Right atrium auricular region (tissue), 2 donors: ENCODE measurements at places on chromosomes 5 and 9. TPM values are rescaled to one million over a fixed set of nuclear protein-coding genes. Genes with fewer than 3 reads are reported as not detected.
A peak's percentile ranks its signal among the peaks of the same experiment; 100 is the strongest.

CNTNAP3B gene
- total RNA-seq, result 19.7 TPM

GRCh38 chr9:91360551-91361290 lies 997 bp downstream of the AUH start:
- no peak for DNase-seq

CDC20B gene
- not detected for total RNA-seq

- no peak for DNase-seq
Observed at GRCh38 chr5:5544094-5544663, 121.7 kb downstream of the ICE1 start.

DNA sequence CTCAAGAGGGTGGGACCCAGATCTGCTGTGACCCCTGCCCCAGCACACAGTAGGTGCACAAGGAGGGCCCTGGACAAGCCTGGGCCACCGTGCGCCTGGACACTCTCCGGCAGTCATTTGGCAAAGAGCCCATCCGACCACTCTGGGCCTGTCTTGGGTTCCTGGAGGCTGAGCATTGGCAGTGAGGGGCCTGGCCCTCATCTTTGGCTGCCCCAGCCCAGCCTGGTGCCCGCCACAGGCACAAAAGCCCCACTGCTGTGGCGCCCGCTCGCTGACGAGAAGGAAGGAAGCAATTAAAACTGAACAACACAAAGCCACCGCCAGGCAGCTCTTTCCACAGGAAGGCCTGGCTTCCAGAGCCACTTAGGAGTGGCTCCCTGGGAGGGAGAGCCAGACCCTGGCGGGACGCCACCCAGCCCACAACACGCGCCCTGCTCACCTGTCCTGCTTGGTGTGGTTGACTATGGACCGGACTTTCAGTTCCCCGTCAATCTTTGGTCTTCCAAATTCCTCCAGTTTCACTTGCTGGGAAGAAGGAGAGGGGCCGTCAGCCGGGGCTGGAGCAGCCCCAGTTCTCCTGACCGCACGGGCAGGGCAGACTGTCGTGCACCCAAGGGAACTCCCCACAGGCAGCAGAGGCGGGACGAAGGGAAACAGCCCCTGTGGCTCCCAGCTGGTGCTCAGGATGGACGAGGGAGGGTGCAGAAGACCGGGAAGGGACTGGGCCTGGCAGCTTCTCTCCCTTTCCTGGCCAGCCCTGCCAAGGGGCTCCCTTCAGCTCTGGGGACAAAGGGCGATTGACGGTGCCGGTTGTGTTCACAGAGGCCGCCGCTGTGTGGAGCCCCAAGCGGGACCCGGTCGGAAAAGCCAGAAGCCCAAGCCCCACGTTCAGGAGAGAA lies 50.9 kb upstream of the SARDH start:
- no peak for DNase-seq

TNPO1 gene
- total RNA-seq, result 62.4 TPM

BRINP1 gene
- total RNA-seq, result 2.0 TPM

GRCh38 chr5:176414704-176415103 lies 1.6 kb downstream of the CLTB start:
- no peak for DNase-seq

KCNN2 gene
- total RNA-seq, result 22.4 TPM

- DNase-seq, result no peak
Observed at GRCh38 chr9:36873247-36873875, 160.7 kb downstream of the PAX5 start.

- DNase-seq, result no peak
Observed at GRCh38 chr9:127660886-127661741, 45.7 kb upstream of the CFAP157 start.

DNA sequence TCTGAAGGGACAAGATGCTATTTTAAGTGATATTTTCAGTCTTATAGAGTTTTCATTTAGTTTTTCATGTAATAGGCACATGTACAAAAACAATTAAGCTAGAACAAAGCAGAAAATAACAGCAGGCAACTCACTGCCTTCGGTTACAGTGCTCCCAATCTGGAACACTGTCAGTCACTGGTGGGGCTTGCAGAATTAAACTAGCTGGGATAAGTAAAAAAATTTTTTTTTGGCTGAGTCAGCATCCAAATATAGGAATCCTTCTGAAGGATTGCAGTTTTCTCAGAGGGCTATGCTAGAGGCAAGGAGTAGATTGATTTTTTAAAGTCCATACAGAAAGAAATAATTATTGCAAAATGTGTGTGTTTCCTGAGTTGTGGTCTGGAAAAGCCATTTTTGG lies 250.2 kb upstream of the RFX3 start:
- no peak for DNase-seq

GRCh38 chr5:72994578-72994977 lies 38.7 kb downstream of the FCHO2 start:
- DNase-seq, result no peak

- DNase-seq, result no peak
Observed at GRCh38 chr5:55850839-55851674, at the start of gene IL31RA. TSS of gene IL31RA (plus strand) at chr5:55851357. CDS start at chr5:55851571, 214 bp downstream.

ARHGEF37 gene
- total RNA-seq, result 11.0 TPM

GRCh38 chr9:92911511-92912475 lies 34.0 kb upstream of the ZNF484 start:
- DNase-seq, result no peak

DNA sequence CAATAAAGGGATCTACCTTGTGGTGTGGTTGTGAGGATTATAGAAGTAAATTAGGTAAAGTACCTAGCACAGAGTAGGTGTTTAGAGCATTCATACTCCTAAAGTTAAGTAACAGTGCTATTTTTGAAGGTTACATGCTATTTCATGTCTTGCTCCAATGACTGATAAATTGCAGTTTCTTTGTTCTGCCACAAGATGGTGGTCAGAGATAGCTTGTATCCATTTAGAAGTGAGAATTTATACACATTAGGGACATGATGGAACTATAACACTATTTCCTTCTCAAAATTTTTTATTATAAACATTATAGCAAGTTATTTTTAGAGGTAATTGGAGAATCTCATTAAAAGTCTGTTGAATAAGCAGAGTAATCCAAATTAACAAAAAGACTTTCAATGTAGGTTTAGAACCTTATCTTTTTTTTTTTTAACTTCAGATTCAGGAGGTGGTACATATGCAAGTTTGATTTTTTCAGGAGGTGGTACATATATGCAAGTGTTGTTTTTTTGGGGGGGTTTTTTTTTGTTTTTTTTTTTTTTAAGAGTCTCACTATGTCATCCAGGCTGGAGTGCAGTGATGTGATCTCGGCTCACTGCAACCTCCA lies 17.1 kb downstream of the MTREX start:
- no peak for DNase-seq

DNA sequence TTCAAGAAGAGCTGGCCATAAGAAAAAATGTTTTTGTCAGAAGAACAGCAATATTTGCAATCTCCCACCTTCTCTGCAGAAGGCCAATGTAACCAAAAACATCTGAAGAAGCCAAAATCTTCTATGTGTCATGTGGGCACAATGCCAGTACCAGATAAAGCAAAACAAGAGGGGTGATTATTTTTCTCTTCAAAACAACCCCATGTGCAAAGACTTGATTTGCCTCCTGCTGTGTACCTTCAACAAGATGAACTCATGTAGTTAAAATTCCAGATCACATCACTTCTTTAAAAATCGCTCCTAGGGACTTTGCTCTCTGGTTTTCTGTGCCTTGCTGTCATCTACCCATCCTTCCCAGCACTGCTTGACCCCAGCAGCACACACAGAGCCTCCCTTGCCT lies 134.0 kb upstream of the MAP3K1 start:
- DNase-seq, result no peak

DNA sequence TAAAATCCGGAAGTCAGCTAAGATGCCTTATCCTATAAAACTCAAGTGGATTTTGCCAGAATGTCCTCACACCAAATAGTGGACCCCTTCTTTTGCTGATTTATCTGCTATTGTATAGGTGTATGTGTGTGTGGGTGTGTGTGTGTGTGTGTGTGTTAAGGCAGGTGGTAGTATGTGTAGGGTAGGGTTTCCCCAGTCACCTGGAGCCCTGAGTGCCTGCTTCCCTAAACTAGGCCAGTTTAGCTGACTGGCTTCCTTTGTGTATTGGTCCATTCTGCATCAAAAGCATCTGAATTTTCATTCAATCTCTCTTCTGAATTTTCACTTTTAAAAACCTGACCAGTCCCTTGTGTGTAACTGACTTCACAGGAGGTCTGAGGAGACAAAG lies 42.2 kb upstream of the LCP2 start:
- DNase-seq, result no peak

DNA sequence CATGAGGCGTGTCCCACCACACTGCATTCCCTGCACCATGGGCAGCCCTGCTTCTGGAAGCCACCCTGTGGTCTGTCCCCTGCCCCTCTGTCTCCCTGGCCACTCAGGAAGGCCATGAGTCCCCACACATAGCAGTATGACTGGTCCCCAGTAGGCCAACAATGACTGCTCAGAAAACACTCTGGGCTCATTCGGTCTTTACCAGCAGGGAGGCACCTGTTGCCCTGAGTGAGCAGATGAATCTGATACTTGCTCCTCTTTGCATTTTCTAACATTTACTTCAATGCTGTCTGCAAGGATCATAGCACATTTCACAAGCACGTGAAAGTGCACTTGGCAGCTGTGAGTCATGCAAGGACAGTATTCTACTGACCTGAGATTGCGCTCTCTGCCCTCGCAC lies 365.4 kb upstream of the IRX1 start:
- DNase-seq, result no peak

GRCh38 chr5:146048994-146049703 lies 56.2 kb downstream of the PLAC8L1 start:
- no peak for DNase-seq

GRCh38 chr9:103458826-103459225 lies 463.7 kb downstream of the CYLC2 start:
- no peak for DNase-seq

DNA sequence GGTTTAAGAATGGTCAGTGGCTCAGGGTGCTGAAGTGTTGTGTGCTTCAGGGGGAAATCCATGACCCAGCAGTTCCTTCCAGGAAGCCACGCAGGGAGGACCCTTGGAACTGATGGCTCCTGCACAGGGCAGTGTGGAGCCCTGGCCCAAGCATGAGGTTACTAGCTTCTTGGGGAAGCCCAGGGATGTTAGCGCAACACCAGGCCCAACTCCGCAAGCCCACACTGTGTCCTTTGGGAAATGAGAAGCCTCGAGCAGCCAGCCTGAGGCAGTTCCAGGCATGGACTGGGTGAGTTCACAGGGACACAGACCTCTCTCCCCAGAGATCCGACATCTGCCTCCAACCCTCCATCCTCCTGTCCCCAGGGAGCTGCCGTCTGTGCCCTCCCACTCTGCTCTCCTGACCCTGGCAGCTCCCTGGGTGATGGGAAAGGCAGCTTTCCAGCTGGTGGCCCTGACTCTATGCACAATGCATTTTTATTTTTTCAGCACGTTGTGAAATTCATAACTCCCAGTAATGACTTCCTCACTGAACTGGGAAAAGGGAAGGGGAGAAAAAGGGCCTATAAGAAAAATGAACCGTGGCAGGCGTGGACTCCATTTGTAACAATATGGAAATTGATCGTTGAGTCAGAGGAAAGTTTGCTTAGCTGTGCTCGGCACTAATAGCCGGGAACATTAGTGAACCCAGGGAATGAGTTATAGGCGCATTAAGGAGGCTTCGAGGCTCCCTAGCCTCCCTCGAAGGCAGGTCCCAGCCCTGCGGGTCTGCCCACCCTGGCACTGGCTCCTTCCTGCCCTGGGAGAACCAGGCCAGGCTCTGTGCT lies 34.1 kb downstream of the LMX1B start:
- no peak for DNase-seq

GRCh38 chr9:35407846-35408245 lies 82.1 kb upstream of the RUSC2 start:
- DNase-seq, result no peak

DNA sequence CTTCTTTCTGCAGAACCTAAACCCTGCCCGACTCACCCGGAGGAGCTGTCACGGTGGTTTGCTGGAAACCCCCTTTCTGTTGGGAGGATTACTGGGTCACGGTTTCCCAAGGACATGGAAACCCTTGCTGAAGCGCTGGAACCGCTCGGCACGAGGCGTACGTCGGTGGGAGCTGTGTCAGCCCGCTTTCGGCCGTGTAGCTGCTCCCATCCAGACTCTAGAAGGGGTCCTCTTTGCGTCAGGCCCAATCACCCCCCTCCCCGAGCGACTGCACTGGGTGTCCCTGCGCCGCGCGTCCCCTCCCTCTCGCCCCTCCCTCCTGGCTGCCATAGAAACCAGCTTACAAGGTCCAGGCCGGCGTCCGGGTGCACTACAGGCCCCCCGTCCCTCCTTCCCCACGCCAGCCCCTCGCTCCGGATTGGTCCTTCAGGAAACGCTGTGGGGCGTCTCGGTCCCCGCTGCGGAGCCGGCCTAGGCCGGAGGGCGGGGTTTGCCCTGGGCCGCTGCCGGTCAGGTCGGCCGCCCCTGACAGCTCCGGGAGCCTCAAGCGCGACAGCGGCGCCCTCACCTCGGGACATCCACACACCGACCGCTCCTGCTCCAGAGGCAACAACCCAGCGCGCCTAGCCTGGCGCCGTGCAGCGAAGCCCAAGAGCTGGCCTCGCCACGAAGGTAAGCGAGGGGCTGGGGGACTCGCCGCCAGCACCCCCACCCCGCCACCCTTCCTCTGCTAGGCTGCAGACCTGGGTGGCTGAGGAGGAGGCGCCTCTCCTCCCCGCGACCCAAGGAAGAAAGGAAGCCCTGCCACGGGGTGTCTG lies at the start of gene NIM1K:
TSS of gene NIM1K (plus strand) at position 486 of the 818 bp plus-strand sequence. CDS start 53,551 bp downstream, outside the sequence.
- DNase-seq, result peak; percentile 64

RASGEF1C gene
- total RNA-seq, result 0.67 TPM

DNA sequence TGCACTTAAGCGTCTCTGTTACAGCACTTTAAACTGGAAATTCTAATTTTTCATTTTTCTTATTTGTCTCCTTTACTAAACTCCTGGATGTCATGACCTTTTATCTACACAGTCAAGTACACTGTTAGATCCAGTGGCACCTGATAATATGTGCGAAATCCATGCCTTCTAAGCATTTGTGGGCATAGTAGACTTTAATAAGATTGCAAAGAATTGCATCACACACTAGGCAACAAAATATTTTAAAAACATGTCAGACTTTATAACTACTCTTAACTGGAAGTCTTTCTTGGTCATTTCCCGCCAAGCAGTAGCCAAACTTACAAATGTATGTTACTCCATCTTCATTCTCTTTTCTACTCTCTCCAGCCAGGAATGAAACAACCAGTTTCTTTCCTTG lies 5.0 kb upstream of the SPINK1 start:
- no peak for DNase-seq

CDKN2A gene
- 1.3 TPM for total RNA-seq

- DNase-seq, result no peak
Observed at GRCh38 chr5:151475388-151475787, 28.0 kb downstream of the SLC36A1 start.

GRCh38 chr9:91255327-91255726 lies 106.4 kb downstream of the AUH start:
- no peak for DNase-seq

GRCh38 chr5:135137146-135137915 lies 103.3 kb upstream of the PITX1 start:
- DNase-seq, result no peak
